GM12878 (cell line): ENCODE measurements at places on chromosomes 11 and 22.

- DNase-seq: no peak
Measured at GRCh38 chr11:79592406-79592805, 151.6 kb upstream of the TENM4 start.

- DNase-seq: no peak
Measured at GRCh38 chr11:69157156-69157821, 1.6 kb downstream of the SMIM38 start.

DNA sequence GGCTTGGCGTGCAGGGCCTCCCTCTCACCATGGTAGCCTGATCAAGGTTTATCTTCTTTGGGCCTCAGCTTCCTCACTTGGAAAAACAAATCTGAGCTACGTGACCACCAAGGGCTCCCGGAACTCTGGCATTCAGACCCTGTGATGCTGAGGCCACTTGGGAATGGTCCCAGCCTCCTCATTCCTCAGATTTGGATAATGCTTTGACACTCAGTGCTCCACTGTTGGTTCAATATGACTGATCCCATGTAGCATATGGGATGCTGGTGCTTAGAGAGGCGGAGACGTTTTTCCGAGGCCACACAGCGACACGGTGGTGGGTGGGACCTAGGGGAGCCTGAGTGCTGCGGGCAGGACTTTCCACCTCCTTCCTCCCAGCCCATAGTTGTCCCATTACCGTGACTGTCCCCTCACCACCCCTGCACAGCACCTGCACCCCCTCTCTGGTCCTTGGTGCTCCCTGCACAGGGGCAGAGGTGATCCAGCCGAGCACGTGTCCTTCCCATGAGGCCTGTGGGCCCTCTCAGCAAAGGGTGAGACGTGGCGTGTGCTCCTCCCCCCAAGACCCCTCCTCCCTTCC lies 23.1 kb downstream of the MB start:
- DNase-seq: no peak

DNA sequence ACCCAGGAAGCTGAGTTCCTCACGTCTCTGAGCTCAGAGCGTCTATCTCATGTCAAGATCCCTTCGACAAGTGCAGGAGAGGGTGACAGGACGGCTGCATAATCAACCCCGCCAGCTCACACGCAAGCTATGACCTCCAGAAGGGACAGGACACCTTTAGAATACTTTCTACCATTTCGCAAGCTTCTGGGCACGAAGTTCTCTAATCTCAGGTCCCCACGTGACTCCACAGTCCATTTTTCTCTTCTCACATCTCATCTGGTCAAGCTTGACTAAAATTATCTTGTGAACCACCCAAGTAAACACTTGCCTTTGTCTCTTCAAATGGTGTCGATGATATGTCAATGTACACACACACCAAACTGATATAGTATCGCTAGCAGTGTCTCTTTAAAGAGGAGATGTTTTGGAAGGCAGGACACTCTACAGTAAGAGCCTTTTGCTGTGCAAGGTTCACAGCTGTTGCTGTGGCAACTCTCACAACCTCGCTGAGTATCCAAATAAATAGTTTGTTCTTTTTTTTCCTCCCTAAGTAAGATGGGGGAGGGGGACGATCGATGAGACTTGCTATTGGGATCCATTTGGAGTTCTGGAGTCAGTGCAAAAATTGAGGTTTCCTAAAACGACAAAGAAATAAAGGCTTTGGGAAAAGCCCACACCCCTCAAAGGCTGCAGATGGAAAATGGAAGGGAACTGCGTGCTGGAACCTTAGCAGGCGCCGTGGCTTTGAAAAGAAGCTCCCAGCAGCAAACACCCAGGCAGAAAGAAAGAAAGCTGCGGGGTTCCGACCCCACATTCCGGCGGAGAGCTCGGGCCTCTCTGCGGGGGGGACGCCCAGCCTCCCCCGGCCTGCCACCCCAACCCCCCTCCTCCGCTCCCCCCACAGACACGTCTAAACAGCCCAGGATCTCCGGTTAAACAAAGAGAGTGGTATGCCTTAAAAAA lies 215.4 kb upstream of the UBASH3B start:
- no peak for DNase-seq

DNA sequence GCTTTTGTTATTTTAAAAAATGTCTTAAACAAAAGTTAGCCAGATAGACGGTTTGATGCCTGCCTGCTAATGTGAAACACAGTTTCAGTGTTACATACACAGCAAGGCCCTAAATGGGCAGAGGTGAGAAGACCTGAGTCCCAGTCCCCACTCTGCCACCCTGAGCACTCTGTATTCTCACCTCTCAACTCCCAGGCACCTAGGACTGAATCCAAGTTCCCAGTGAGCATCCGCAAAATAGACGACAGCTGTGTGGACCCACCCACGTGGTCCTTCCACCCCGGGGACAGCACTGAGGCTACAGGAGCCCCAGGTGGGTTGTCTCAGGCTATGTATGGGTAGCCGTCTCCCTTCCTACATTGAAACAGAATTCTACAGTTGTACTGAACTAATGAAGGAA lies 111.5 kb downstream of the RPL27A start:
- no peak for DNase-seq

DNA sequence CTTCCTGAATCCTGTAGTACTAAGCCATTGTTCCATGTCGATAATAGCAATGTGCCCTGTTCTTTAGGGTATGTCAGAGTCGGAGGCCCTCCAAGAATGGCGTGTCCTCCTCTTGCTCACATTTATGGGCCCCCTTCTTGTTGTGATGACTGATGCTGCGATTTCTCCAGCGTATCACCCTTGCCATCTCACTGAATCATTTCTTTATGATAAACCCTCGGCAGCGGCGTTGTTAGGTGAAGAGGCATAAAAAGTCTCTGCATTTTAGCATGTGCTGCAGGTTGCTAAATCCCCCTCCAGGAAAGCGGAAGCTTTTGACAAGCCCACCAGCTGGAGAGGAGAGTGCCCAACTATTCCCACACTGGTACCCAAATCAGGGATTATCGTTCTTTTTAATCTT lies 1045.3 kb downstream of the BRD1 start:
- DNase-seq: no peak

DNA sequence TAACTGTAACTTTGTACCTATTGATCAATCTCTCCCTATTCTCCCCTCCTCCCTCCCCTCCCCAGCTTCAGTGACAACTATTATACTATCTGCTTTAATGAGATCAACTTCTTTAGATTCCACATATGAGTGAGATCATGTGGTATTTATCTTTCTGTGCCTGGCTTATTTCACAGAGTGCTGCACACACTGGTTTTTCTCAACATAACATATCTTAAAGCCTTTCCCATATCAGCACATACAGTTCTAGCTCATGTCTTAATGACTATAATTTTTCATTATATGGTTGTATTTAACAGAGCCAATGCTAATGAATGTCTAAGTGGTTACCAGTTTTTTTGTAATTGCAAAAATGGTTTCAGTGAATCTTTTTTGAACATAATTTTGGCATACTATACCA lies 340.3 kb upstream of the DDI1 start:
- DNase-seq: no peak

GRCh38 chr11:102915044-102915375 lies 40.2 kb upstream of the MMP12 start:
- no peak for DNase-seq

DNA sequence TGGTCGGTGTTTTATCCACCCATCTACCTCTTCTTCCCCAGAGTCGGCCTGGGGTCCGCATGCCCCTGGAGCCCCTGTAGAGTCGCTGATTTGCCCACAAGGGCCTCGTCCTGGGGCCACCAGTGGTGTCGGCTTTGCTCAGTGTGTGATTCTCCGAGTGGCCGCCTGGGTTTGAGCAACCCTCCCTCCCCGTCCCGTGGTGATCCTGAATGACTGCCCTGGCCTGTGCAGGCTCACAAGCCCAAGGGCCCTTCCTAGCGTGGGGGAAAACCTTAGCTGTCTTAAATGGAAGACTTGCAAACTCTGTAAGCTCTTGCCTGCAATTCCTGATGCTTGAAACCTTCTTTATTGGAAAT lies 128.3 kb downstream of the OSBP2 start:
- no peak for DNase-seq

GRCh38 chr11:62400760-62401159 lies 18.1 kb upstream of the SCGB1A1 start:
- DNase-seq: no peak
